ENCODE measurements at places on chromosomes 16 and 17.
A peak's percentile ranks its signal among the peaks of the same experiment; 100 is the strongest.

- DNase-seq, result no peak
Observed at GRCh38 chr16:82264756-82265155, 94.7 kb upstream of the MPHOSPH6 start.

DNA sequence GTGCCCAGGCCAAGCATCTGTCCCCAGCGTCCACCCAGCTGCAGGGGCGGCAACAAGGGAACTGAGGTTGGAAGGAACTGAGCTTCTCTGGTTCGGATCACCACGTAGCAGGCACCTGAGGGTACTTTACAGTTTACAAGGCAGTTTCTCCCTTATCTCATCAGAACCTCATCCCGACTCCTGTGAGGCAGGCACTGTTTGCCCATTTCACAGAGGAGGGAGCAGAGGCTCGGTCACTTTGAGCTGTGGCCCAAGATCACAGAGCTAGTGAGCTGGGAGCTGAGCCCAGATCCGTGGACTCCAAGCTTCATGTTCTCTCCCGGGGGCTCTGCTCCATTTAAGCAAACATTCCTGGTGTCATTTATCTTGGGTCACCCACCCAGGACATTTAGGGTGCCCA, 15.1 kb downstream of the UBALD1 start:
- no peak for DNase-seq

- no peak for DNase-seq
Observed at GRCh38 chr17:81483862-81484194, 28.8 kb downstream of the ACTG1 start.

DNA sequence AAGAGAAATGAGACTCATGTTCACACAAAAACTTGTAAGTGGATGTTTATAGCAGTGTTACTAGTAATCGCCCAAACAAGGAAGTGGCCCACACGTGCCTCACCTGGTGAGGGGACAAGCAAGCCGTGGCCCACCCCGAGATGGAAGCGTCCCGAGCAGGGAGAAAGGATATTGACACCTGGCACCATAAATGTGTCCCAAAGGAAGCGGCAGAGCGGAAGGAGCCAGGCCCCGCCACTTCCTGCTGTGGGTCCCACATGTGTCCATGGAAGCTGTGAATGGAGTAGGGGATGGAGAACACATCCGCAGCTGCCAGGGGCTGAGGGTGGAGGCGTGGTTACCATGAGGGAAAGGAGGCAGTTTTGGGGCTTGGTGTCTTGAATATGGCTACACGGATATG, 18.9 kb downstream of the KCNJ18 start:
- no peak for DNase-seq

DNA sequence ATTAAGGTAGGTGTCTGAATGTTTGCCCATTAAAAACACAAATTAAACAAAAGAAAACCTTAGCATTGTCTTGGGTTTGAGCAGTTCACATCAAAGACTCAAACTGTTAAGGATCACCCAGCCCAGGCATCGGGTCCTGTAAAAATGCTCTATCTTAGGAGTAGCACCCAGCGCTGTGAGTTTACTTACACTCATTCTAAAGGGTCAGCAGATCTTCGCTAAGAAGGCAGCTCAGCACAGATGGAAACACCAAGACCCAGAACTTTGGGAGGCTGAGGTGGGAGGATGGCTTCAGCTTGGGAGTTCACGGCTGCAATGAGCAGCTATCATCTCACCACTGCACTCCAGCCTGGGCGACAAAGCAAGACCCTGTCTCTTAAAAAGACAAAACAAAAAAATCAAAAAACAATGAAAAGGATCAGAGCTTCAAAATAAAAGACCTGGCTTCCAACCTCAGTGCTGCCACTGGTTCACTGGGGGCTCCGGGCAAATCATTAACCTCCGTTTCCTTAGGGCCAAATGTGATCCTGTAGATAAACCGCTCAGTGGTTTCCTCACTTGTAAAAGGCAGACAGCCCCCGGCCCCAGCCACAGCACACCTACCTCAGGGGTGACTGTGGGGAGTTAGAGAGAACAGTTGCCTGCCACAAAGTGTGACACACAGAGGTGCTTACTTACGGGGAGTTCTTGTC, 11.1 kb downstream of the COG1 start:
- no peak for DNase-seq

DNA sequence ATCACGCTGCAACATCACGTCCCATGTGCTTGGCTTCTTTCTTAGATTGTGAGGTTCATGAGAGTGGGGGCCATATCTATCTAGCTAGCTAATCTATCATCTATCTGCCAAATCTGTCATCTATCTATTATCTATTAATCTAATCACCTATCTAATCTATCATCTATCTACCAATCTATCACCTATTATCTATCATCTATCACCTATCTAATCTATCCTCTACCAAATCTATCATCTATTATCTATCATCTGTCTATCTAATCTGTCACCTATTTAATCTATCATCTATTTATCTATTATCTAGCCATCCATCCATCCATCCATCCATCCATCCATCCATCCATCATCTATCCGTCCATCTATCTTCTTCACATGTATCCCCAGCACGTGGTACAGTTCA, 14.2 kb downstream of the COX6A2 start:
- no peak for DNase-seq

DNA sequence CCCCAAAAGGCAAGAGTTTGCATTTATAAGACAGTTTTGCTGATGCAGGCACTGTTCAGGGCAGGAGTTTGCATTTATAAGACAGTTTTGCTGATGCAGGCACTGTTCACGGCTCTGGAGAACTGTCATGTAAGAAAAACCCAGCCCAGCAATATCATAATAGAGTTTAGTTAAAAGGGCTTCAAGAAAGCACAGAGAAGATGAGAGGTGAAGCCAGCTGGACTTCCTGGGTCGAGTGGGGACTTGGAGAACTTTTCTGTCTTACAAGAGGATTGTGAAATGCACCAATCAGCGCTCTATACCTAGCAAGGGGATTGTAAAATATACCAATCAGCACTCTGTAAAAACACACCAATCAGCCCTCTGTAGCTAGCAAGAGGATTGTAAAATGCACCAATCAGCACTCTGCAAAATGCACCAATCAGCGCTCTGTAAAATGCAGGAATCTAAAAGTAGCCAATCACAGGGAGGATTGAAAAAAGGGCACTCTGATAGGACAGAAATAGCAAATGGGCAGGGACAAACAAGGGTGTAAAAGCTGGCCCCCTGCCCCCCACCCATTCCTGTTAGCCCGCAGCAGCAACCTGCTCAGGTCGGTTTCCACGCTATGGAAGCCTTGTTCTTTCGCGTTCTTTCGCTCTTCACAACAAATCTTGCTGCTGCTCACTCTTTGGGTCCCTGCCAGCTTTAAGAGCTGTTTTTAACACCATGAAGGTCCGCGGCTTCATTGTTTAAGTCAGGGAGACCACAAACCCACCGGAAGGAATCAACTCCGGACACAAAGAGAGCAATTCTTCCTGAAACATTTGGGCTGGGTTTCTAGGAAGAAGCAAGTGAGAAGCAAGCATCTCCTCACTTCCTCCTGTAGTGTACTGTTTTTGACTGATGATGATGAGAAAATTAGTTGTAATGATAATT, 1.8 kb upstream of the CBX1 start:
- peak; percentile 58 for DNase-seq

GRCh38 chr16:66426112-66427035, 721 bp upstream of the BEAN1 start:
- DNase-seq, result no peak

DNA sequence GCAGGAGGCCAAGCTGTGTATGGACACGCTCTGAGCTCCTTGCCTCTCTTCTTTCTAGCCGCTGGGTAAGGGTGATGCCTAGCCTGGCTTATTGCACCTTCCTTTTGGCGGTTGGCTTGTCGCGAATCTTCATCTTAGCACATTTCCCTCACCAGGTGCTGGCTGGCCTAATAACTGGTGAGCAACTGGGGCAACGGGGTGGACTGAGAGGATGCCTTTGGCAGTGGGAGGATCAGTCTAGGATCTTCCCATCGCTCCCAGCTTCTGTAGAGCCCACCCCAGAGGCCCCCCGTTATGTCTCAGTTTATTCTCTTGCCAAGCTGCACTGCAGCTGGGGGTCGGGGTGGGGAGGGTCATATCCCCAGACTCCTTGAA, 4.4 kb downstream of the G6PC3 start:
- DNase-seq, result no peak
